ENCODE measurements at places on chromosomes 2 and 18.

- no peak for DNase-seq
These were observed 33.8 kb upstream of the ACYP2 start for GRCh38 chr2:54081574-54081973.

DNA sequence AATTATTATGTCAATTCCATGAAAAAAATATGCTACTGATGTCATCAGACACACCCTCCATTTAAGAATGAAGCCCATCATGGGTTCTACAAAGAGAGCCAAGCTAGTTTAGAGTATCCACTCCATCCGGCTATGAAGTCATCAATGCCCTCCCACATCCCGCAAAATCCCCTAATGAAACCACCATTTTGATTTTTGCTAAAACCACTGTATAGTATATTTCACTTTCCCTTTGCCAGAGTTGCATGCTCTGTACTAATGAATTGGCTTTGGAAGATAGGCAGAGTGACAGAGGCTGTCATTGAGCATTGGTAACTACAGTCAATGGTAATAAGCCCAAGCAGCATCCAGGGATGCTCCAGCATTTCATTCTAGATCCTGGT is 118.6 kb downstream of the ANKRD44 start:
- DNase-seq, result no peak

GRCh38 chr2:223643309-223643708 is 41.1 kb upstream of the SCG2 start:
- DNase-seq, result no peak

DNA sequence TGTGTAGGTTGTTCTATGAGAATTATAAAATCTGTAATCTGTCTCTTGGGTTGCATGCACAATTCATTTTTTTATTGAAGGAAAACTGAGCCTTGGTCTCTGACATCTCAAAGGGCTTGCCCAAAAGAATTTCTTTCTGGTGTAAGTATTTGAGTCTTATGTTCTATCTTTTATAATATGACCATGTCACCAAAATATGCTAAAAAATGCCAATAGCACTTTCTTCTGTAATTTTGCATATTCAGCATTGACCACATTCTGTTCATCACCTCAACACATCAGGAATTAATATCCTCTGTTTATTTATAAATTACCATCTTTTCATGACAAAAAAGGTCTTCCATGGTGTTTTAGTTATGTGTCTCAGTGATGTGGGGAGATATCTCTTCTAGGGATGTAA is 268.7 kb upstream of the TCF4 start:
- no peak for DNase-seq

DNA sequence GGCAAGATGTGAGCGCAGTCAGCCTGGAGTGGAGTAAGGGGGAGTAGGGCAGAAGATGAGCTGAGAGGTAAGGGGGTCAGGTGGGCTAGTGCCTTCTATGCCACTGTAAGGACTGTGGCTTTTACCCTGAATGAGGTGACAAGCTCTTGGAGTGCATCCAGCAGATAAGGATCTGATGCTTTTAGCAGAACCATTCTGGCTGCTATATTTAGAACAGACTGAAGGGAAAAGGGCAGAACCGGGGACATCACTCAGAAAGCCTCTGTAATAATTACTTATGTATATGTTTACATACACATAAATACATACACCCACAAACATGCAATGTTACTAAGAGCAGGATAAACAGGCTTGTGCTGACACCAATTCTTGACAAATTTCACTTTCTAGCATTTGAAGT is 124.8 kb downstream of the DTNB start:
- no peak for DNase-seq

DNA sequence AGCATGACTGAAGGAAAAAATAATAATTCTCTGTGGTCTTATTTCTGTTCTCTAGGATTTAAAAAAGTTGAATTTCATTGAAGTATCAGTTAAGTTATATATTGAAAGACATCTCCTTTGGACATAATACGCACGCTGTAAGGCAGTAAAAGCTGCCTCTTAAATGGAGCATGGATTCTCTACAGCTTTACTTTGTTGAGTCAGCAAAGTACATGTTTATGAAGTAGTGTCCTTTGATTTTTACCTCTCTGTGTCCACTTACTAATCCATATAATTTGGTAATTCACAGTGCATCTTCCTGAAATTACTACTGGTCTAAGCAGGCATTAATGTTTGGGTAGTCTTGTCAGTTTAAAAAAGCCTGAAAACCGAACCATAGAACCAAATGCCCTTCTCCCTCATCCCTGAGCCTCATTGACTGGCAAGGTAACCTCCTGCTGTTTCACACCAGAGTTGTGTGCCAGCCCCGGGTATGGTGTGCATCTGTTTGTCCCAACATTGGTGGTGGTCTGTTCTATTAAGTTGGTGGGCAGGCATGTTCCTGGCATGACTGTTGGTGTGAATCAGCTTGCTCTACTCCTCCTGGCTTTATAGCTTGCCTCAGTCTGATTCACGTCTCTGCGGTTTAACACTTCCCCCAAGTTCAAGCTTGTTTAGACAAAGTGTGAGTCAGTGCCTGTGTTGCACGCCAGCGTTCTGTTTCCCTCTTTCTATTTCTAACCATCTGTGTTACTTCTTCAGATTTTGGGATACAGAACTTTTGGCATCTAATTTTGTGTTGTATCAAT is 71.0 kb upstream of the ITM2C start:
- no peak for DNase-seq

DNA sequence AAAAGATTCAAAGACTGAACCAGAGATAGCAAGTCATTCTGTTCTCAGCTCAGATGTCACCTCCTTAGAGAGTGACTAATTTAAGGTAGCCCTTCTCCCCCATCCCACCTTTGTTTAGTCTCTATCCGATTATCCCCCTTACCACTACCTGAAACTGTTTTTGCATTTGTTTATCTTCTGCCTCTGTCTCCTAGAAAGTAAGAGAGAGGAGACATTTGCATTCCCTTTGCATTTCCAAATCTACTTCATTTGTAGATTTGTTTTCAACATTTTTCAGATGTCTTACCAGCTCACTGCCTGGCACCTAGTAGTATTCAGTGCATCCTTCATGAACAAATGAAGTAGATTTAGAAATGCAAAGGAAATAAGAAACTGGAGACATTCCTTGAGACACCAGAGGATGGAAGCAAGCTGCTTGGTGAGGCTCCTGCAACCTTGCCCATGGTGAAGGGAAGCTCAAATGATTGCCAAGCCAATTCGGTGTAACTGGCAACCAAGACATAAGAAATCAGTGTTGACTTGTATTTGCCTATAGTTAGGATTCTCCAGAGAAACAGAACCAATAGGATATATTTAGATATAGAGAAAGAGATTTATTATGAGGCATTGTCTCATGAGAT is 385.7 kb downstream of the STK39 start:
- DNase-seq, result no peak

DNA sequence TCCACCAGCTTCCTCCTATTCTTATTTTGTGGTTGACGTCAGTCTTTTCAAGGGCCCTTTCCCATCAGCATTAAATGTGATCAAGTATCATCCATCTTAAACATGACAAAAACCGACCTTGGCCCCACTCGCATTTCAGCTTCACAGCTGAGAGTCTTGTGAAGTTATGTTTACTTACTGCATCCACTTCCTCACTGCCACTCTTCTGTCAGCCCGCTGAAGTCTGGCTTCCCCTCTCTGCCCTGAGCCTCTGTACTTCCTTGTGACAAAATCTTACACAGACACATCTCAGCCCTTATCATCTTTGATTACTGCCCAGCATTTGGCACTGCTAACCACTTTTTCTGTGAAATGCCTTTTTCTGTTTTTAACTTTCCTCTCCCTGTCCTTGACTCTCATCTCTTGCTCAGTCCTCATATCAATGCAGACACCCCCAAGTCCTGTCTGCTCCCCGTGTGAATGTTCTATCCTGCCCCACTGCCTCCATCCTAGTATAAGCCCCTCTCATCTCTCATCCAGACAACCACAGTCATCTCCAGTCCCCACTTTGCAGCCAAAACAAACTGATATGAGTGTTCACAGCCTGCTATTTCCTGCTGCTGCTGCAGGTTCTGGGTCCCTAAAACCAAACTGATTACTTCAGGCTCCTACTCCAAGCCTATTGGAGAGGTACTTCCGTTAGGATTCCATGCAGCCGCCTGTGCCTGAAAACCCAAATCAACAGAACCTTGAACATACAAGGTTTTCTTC is 31.4 kb downstream of the FOSL2 start:
- DNase-seq, result no peak

- DNase-seq, result no peak
These were observed 124.1 kb upstream of the NDUFV2 start for GRCh38 chr18:8978394-8978793.

GRCh38 chr2:190343536-190344275 is at the start of gene INPP1:
Gene INPP1 (plus strand): TSS chr2:190343589. CDS start chr2:190360103, 16,514 bp downstream.
- DNase-seq, result peak; percentile 76

GRCh38 chr18:3223356-3223755 is 3.6 kb upstream of the MYOM1 start:
- no peak for DNase-seq

- no peak for DNase-seq
These were observed 4.1 kb downstream of the ANTXR1 start for GRCh38 chr2:69017080-69017479.

- no peak for DNase-seq
These were observed 73.1 kb upstream of the MAP4K3 start for GRCh38 chr2:39510140-39510539.

- no peak for DNase-seq
These were observed 16.2 kb downstream of the SCYGR8 start for GRCh38 chr2:227761740-227762476.

DNA sequence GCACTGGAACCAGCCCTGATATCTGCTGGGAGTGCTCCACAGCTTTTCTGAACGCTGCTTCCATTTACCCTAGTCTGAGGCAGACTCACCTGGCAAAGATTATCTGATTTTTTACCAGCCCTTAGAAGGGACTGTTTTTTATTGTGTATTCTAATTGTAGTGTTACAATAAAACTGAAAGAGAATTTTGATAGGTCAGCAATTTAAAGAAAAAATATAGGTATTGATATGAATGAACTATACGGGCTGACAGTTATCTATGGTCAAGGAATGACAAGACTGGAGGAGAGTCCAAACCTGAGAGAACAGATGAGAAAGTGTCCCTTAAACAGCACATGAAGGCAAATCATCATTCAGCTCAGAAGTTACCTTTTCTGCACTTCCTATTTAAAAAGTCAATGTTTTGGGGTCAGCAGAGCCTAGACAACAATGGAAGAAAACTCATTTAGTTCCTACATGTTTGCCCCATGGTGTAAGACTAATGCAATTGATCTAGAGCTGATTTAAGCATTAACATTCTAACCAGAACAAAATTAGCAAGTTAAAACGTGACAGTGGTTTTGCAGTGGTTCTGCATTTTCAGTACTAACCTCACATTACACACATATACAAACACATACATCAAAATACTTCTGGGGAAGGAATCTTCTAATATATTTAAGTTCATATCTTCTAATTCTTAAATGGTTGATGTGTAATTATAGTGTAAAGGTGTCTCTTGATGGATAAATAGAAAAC is 500.9 kb downstream of the TGIF1 start:
- no peak for DNase-seq

DNA sequence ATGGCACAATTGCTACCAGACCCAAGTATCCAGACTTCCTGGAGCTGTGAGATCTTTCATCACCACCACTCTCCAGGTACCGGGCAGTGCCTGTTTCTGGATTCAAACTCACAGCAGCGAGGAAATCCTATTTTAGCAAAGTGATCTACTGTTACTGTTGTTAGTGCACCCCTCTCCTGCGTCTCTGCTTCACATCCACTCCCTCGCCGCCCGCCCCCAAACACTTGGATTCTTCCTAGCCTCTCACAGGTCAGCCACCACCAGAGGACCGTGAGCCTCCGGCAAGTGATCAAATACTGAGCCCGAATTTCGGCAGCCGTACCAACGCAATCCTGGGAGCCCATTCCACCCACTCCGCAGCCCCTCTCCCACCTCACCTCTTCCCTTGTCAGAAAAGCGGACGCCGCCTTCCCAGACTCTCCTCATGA is 519 bp downstream of the METTL4 start:
- DNase-seq, result no peak

- DNase-seq, result no peak
These were observed 290.2 kb downstream of the SOX11 start for GRCh38 chr2:5982193-5982902.

GRCh38 chr2:63589148-63589958 is 590 bp downstream of the MDH1 start:
- DNase-seq, result no peak

GRCh38 chr2:32632089-32632488 is 4.2 kb downstream of the TTC27 start:
- no peak for DNase-seq

GRCh38 chr18:50707855-50708469 is 111.9 kb downstream of the MRO start:
- DNase-seq, result no peak

GRCh38 chr2:17184512-17184911 is 333.7 kb downstream of the RAD51AP2 start:
- DNase-seq, result no peak

GRCh38 chr2:206217166-206217565 is 57.3 kb upstream of the ZDBF2 start:
- peak; percentile 77 for DNase-seq

Measured in ecto neural progenitor cell (in vitro differentiated cells).